ENCODE measurements at places on chromosomes 5 and 9.
A peak's percentile ranks its signal among the peaks of the same experiment; 100 is the strongest.

- no peak for DNase-seq
Observed at GRCh38 chr9:79236466-79236865, 335.3 kb upstream of the TLE4 start.

DNA sequence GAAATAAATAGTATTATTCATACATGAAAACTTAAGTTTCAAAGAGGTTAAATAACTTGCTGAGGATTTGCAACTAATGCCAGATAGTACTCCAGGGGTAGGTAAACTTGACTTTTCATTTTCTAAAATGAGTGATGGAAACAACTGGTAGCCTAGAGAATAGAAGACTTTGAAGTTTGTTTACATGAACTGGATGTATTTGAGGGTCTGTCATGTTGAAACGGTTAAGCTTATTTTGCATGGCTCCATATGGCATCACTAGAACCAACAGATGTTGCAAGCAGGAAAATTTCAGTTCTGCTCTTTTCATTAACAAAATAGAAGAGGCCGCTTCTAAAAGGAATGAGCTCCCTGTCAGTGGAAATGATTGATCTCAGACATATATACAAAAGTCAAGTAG lies 105.1 kb upstream of the SGCD start:
- DNase-seq, result no peak

- peak; percentile 35 for DNase-seq
Observed at GRCh38 chr9:121075251-121076036, 689 bp downstream of the CNTRL start.

- DNase-seq, result no peak
Observed at GRCh38 chr5:79122973-79123372, 11.4 kb downstream of the BHMT start.

All from GM12864 (cell line).